ENCODE measurements at places on chromosomes 1 and 21.

GRCh38 chr21:42669041-42669440 is 15.6 kb downstream of the PDE9A start:
- no peak for DNase-seq

- peak; percentile 52 for DNase-seq
Measured at GRCh38 chr21:42561762-42562650, 48.4 kb downstream of the SLC37A1 start.

DNA sequence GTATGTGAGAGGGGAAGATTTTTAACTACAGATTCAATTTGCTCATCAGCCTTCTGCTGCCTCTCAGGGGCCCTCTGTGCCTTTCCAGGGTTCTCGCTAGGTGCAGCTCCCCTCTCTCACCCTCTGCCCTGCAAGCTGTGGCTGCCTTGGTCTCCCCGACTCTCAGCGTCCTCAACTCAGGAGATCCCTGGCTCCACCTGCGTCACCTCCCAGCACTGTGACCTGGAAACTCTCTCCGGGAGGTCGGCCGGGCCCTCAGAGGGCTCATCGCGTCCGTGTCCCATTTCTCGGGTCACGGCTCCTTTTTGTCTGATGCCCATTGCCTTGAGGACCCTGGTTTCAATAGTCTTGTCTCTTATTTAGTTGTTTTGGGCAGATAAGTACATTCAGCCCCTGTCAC is 63.5 kb upstream of the ADARB1 start:
- DNase-seq, result no peak

DNA sequence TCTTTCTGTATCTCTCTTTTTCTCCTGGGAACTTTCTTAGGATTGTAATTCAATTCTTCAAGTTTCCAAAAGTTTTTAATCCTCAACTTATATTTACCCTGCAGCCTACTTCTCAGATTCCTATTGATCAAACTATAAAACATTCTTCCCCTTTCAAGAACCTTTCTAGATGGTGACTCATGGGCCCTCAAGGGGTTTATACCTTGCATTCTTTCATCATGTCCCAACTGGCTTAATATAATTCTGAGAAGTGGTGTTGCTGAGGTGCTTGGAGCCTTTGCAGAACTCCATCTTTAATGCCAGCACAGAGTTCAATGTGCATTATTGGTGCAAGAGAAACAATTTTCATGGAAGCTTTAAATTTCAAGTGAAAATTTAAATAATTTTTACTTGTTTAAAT is 273.4 kb downstream of the VAV3 start:
- DNase-seq, result no peak

DNA sequence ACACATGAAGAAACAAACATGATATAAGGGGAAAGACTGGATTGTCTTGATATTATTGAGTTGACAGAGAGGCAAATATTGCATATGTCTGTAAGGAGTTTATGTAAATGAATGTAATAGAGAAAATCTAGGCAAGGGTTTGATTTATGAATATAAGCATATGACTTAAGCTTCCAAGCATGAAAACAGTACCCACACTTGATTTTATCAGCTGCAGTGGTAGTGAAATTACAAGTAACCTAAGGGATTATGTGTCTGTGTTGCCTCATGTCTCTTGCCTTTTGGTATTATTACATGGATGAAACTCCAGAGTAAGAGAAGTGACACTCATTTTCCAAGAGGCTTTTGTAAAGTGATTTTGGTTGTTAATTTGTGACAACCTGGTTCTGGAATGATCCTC is 1678.9 kb downstream of the KCNT2 start:
- DNase-seq, result no peak

DNA sequence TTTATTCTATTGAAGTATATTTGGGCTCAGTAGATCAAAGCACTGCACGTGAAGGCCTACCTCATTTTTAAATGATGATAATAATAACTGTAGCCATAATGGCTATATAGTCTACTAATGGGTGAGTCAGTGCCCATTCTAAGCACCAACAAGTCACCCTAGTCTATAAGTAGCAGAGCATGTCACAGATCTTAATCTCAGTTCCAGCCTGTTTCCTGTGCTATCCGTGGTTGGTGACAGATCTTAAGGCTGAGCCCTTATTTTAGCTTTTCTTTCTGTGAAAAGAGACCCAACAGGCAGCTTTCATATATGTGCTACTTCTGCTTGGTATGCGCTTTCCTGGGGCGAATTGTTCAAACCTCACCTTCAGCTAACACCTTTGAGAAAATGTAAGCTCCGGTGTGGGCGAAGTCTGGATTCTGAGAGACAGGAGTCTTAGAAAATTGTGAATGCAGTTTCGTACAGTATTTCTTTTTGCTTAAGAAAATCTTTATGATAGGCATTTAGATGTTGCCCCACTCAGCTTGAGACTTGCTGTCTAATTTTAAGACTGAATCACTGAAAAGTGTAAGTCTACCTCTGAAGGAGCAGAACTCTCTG is 59.6 kb downstream of the FMN2 start:
- no peak for DNase-seq

GRCh38 chr1:162206749-162207635 is 137.5 kb downstream of the NOS1AP start:
- no peak for DNase-seq

DNA sequence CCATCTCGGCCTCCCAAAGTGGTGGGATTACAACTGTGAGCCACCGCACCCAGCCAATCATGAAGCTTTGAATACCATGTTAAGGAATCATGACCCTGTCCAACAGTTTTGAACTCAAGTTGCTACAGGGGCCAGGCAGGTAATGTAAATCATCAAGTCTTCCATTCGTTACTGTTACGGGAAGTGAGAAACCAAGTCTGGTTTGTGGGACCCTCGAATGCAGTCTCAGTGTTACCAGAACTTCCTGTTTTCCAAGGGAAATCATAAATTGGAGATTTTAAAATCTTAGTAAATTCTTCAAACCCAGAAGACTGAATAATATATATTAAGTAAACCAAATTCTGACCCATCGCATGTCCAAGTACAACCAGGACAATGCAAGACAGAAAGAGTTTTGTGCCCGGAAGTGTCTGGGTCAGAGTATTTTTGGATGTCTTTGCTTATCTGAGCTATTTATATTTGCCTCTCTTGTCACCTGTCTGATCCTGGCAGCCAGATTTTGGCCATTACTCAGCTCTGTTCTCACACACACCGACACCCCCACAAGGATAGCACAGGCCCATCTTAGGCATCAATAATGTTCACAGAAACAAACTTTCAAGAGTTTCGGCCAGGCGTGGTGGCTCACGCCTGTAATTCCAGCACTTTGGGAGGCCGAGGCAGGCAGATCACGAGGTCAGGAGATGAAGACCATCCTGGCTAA is 8.8 kb downstream of the ATP5IF1 start:
- no peak for DNase-seq
